Left ventricle myocardium superior (tissue), 1 donor: ENCODE measurements at places on chromosomes 5 and 9. TPM values are rescaled to one million over a fixed set of nuclear protein-coding genes. Genes with fewer than 3 reads are reported as not detected.
A peak's percentile ranks its signal among the peaks of the same experiment; 100 is the strongest.

DNA sequence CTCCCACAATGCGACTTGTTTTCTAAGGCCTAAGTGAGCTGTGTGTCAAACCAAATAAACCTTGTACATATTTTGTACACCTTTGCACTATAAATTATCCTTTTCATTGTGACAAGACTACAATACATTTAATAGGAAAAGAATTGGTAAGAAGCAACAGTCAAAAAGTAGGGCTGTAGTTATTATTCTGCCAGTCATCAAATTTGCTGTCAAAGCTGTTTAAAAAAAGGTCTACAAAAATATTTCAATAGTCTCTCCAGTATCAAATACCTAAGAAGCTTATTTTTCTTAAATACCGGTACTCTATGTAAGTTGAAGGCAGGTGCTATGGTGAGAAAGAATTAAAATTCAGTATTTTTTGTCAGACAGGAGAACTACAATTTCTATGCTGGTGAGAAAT lies 40.5 kb downstream of the TLE1 start:
- DNase-seq, result no peak

DNA sequence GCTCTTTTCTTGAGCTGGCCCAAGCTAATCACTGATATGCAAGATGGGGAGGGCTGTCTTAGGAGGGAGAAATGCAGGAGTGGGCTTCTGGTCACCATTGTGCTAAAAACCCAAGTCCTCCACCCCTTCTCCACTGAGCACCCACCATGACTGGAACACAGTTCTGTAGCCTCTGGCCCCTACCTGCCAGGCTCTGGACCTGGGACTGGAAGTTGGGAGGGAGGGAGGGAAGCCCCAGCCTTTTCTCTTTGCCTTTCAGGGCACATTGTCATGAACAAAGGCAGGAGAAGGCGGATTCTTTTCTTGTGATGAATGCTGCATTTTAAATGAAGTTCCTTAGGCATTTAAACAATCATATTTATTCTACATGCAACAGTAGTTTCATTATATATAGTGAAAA lies 559.1 kb upstream of the TRPC7 start:
- no peak for DNase-seq

DNA sequence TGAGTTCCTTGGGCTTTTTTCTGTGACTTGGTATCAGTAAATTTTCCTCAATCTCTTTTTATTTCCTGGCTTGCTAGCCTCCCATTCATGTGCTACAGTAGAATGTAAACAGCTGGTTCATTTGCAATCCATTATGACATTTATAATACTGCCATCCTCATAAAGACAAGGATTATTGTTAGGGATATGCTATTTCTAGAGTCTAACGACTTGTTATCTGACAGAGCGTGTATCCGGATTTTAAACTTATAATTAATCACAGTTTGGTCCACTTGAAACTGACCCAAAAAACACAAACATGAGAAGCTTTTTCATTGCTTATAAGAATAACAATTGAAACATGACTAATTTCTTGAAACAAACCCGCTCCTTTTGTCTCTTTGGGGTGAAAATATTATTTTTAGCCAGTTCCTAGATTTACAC lies 585.8 kb downstream of the TLE4 start:
- DNase-seq, result no peak

GRCh38 chr9:8660383-8660782 lies 860.8 kb upstream of the DMAC1 start:
- peak; percentile 74 for DNase-seq

DNA sequence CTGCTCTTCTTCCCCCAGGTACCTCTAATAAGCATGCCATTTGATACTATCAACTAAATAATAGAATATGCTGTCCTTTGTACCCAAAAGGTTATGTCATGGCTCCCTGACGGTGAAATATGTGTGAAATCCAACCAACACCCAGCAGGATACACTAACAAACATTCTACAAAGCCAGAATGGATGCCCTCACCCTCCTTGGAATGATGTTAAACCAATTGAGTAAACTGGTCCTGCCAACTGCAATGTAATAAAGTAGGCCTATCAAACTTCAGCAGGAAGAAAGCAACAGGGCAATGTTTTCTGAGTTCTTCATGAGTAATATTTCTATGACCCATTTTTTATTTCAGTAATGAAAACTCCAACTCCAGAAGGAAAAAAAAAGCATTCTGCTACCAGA lies 24.9 kb downstream of the RGMB start:
- no peak for DNase-seq

DNA sequence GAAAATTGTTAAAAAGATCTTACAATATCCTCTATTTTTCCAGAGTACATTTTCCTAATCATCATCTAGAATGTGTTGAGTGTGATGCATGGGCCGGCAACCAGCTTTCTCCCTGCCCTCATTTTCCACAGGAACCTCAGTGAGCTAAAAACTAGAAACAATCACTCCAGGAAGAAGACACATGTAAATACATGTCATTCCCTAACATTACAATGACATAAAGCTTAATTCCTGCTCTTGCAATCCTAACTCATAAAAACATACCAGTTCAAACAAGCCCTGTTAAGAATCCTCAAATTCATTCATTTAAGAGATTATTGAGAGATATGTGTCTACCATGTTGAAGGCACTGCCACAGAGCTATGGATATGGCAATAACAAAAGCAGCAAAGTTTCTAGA lies 18.5 kb upstream of the ZNF622 start:
- no peak for DNase-seq

DNA sequence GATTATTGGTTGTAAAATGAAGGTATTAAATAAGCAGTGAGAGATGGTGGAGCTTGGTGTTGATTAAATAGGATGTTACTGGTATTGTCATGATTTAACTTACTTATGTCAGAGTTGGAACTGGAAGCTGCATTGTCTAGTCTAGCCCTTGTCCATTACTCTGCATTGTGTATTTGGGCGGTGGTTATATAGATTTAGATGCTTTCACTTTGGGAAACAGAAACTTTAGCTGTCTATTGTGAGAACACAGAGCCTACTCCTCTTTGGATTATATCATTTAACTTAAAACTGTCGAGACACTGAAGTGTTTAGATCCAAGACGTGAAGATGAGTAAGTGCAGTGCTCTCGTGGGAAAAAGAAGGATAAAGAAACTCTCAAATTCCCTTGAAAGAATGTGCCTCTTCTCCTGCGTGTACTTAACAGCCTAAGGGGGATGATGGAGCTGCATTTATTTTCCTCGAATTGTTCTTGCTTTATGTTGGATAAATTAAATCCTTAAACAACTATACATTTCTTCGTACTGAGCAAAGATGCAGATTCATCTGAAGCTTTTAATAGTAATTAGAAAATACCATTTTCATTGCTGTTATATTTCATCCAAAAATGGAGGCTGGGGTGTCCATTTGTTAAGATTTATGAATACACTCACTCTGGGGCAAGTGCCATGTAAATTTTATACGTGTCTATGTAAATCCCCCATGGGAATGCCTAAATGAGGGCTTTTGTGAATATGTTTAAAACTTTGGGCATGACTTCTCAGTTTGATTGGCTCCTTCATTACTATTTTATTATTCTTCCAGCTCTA lies 21.6 kb downstream of the FBXL7 start:
- no peak for DNase-seq

NUP188 gene
- total RNA-seq, result 17.4 TPM

DNA sequence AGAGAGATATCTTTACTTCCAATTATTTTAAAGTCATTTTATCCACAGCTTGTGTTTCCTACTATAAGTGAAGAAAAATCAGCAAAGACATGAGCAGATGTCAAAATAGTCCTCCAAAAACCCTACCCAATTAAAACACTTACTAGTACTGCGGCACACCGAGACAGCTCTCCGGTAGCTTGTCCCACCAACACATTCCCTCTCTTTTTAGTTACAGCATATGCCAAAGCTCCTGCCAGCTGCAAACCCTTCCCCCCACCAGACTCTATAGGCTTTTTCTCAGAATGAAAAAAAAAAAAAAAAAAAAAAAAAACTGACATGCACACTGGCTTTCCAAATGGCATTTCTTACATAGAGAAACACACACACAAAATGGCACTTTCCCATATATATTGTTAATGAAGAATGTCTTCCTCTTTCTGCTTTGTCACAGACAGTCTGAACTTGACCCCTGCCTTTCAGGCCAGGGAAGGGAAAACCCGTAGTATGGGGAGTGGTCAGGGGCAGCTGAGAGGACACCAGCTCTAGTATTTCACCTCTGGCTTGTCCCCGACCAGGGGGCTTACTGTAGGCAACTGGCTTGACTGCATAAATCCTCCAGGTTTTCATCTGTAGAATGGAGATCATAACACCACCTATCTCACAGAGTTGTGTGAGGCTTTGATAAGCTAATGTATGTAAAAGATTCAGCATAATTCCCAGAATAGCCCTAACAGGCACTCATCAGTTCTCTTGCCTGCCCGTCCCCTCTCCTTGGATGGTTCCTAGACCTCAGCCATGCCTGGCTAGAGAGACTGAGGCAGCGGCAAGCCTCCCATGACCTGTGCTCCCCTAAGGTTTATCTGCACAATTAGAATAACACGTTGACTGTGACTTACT lies 233.6 kb downstream of the CRB2 start:
- no peak for DNase-seq

SHOC1 gene
- not detected for total RNA-seq

- DNase-seq, result peak; percentile 66
These were observed 13.8 kb upstream of the PLEKHG4B start for GRCh38 chr5:77957-78804.

PCDHB15 gene
- total RNA-seq, result 2.6 TPM

ISL1 gene
- not detected for total RNA-seq

GRCh38 chr9:123807251-123807650 lies 122.7 kb downstream of the DENND1A start:
- DNase-seq, result no peak

DNA sequence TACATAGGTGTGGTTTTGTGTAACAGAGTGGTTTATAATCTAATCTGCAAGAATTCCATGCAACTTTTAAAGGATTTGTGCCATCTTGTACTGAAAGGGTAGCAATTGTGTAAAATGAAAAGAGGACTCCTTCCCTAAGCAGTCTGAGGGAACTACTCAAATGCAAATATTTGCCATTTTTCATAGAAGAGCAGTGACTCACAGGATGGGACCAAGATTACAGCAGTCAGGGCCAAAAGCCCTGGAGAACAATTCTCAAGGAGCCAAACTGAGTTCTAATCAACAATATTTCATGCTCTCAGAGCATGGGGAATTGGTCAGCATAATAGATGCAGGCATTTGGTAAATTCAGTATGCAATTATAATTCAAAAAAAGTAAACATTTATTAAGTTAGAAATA lies 495.8 kb downstream of the CHSY3 start:
- DNase-seq, result no peak

DNA sequence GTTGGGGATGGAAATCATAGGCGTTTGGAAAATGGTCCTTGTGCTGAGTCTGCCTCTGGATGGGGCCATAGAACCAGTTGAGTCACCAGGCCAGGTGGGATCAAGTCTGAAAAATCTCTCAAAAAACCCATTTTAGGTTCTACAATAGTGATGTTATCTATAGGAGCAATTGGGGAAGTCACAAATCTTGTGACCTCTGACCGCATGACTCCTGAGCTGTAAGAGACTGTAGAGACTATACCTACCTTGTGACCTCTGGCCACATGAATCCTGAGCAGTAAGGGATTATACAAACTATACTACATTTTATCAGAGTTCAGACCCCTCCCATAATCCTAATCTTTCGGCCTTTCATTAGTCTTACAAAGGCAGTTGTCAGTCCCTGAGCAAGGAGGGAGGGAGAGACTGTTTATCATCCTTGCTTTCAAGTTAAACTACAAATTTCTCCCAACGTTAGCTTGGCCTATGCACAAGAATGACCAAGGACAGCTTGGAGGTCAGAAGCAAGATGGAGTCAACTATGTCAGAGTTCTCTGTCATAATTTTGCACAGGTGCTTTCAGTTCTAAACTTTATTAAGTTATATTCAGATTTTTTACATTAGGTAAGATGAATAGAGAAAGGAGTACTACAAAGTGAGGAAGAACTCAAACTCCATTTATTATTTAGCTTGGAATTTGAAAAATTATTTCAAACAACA lies 11.5 kb upstream of the JMY start:
- DNase-seq, result no peak

GRCh38 chr5:125181955-125182354 lies 435.5 kb upstream of the ZNF608 start:
- no peak for DNase-seq

DNA sequence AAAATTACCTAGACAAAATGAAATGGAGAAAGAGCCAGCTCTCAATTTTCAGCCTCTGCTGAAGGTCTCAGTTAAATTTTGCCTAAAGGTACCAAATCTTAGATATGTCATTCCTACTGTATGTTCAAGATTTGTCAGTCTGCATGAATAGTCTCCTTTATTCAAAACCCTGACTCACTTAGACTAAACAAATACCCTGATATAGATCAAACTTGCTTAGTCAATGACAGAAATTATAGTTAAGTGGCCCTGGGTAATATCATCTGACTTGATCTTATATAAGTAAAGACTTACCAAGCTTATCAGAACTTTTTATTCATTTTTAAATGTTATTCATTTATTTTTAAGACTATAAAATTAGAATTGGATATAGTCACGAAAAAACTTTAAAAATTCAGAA lies 12.2 kb downstream of the MEGF9 start:
- no peak for DNase-seq

DNA sequence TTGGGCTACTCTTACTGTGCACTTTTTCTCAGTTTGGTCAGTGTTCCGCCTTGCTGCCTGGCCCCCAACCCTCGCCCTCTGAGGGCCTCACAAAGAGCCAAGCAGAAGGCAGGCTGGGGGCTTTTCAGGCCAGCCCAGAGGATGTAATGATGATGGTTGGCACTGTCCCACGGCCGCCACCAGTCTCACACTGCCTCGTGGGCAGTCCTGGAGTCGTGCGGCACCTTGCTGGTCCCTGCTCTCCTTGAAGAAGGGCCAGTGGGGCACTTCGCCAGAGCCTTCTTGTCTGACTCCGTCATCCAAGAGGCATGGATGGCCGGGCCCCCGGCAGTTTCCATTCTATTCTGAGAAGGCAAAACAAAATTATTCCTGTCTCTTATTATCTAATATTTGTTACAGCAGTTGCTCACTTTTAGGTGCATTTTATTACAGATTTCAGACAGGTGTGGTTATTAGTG lies 21.0 kb downstream of the TENT4A start:
- DNase-seq, result peak; percentile 57

GRCh38 chr5:116935561-116936162 lies 361.0 kb upstream of the SEMA6A start:
- no peak for DNase-seq

DNA sequence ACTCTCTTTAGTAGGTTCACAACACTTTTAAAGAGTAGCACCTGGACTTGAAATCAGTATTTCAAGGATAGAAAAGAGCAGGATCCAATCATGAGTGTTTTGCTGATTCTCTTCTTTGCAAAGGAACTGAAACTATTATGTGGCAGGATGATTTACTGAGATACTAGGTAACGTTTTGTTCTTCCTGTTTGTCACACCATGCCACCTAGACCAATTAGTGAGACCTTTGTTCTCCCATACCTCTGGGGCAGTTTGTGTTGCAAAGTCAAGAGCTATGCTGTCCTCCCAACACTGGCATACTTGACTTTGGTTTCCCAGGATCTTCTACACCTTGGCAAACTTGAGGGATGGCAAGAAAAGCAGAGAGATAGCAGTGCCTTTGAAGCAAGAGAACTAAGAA lies 43.4 kb downstream of the PPP1R2B start:
- no peak for DNase-seq

GRCh38 chr9:80501635-80502034 lies 929.9 kb downstream of the TLE4 start:
- DNase-seq, result no peak

TTC23L gene
- total RNA-seq, result not detected
